CD4-positive, CD25-positive, alpha-beta regulatory T cell (primary cell): ENCODE measurements at places on chromosomes 6 and 20.

GRCh38 chr20:16005915-16006493 lies 567.2 kb downstream of the KIF16B start:
- no peak for DNase-seq

- no peak for DNase-seq
Observed at GRCh38 chr6:115613488-115613887, 447.2 kb downstream of the FRK start.

- DNase-seq: no peak
Observed at GRCh38 chr20:60058879-60059278, 100.7 kb downstream of the CDH26 start.

DNA sequence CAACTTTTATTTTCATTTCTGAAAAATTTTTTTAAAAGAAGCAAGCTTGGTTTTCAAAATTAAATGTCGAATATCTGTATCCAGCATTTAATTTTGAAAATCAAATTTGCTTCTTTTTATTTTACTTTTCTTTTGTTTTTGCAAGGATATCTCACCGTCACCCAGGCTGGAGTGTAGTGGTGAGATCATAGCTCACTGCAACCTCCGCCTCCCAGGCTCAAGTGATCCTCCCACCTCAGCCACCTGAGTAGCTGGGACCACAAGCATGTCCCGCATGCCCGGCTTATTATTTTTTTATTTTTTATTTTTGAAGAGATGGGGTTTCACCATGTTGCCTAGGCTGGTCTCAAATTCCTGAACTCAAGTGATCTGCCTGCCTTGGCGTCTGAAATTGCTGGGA lies 17.0 kb upstream of the EPB41L2 start:
- DNase-seq: no peak

- DNase-seq: no peak
Observed at GRCh38 chr20:45085289-45085688, 15.6 kb downstream of the KCNS1 start.

GRCh38 chr6:106363401-106364138 lies 3.1 kb downstream of the CRYBG1 start:
- DNase-seq: no peak

DNA sequence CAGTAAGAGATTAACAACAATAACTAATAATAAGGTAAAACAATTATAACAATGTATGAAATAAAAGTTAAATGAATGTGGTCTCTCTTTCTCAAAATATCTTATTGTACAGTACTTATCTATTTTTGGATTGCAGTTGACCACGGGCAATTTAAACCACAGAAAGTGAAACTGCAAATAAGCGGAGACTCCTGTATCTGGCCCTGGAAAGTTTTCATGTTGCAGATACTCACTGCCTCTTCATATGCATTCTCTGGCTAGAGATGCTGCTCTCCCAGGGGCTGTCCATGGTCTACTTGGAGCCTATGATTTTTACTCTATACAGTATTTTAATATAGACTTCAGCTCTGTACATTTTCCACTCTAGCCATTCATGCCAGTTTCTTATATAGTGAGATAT lies 230.8 kb downstream of the FUT9 start:
- DNase-seq: no peak

- DNase-seq: no peak
Observed at GRCh38 chr6:50966986-50967385, 148.3 kb downstream of the TFAP2B start.

DNA sequence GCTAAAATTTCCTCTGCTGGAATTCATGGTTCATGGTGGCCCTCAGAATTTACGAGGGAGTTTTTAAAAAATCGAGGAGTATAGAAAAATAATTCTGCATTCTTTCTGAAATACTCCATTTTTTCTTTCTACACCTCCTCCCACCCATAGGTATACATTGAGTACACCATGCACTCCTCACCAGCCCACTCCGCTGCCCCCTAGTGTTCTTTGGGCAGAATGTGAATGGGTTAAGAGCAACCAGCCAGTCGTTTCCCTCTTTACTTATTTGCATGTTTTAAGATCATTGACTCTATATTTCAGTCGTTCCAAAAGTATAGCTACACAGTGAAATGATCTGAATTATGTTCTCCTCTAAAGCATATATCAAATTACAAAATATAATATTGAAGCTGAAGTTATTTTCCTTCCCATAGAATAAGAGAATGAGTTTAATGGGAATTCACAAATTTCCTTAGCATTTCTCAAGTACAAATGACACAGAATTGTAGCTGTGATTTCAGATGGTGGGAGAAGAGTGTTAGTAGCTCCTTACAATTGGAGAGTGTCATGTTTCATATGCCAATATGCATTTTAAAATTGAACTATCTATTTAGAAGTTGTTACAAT lies 977.7 kb upstream of the SLC35B3 start:
- no peak for DNase-seq

DNA sequence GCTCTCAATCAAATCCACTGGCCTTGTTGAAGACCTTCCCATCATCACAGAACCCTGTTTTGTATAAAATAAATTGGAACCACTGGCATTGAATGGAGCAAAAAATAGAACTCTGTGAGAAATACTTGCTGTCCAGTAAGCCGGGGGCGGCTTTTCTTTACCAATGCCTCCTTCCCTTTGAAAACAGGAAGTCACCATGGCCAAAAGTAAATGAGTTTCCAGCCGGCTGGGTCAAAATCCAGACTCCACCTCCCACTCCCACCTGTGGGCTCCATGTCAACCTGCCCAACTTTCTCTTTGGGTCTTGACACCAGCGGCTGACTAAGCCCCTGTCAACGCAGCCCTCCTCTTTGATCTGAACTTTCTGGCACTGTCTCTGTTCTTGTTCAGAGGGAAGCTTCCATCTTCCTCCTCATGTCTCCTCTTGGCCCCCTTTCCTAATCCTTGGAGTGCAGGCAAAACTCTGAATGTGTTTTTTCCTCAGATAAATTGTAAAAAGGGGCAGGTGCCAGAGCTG lies 95.2 kb downstream of the TFAP2C start:
- DNase-seq: no peak

- DNase-seq: no peak
Observed at GRCh38 chr20:1493536-1493935, 2.3 kb upstream of the SIRPB2 start.

DNA sequence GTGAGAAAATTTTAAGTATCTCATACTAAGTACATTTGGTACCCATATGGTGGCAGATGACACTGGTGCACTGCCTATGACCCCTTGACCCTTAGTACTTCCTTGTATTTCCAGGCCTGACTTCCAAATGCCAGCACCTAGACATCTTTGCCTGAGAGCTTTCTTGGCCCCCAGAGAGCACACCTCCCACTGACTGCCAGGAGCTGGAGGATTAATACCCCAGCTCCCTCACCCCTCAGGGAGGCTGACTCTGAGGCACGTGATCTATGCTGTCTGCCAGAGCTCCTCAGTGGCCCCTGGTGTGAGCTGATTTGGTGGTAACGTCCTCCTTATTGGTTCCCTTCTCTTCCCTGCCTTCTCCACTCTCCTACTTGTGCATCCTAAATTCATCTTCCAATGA lies 38.0 kb downstream of the BFSP1 start:
- no peak for DNase-seq
